GM12878 (cell line): ENCODE measurements at places on chromosomes 16 and 17. TPM values are rescaled to one million over a fixed set of nuclear protein-coding genes. Genes with fewer than 3 reads are reported as not detected.

CRHR1 gene
- total RNA-seq, result 0.08 TPM in 1 of 2 replicates, not detected in the other

PLEKHG4 gene
- total RNA-seq, result 1.0 and 3.1 TPM in 2 replicates

DNA sequence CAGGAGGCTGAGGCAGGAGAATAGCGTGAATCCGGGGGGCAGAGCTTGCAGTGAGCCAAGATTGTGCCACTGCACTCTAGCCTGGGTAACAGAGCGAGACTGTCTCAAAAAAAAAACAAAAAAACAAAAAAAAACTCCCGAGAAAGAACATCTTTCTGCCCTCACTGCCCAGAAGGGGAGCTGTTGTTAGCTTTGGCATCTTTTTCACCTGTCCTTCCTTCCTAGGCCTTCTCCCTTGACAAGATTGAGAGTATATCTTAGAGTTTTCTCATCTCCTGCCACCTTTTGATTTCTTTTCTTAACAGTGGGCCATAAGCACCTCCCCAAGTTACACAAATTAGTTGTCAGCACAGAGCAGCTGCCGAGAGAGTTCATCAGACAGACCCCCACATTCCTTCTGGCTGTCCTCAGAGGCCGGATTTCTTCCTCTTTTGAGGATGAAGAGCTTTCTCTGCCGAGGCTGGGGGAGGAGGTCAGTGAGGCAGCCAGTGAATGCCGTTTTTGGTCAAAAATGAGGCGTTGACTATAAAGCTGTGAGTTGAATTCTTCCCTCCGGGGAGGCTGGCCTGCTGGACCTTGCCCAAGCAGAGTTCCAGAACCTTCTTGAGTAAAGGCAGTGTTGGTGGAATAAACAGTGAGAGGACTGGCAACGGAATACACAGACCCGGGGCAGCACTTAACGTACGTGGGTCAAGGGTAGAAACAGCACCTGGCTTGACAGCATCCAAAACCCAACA lies 127.0 kb downstream of the ABCC6 start:
- peaks cover 21% of the 10 kb centered on the region for H3K36me3 ChIP-seq
- no peak overlapping the region for H3K27ac ChIP-seq
- no peak for DNase-seq

DNA sequence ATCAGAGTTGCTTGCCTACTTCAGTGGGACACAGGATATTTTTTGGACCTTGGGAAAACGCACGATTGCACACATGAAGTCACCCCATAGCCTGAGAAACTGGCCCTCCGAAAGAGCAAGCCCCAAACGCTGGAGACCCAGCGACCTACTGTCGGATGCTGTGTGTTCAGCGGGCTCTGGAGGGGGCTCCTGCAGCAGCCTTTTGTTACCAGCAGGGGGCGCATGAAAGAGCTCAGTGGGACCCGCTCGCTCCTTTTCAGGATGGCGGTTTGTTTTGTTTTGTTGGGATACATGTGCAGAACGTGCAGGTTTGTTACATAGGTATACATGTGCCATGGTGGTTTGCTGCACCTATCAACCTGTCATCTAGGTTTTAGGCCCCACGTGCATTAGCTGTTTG lies 28.4 kb downstream of the MYH3 start:
- DNase-seq, result no peak
- no peak overlapping the region for H3K4me3 ChIP-seq
- peaks cover 8% of the 10 kb centered on the region for H3K4me1 ChIP-seq

GRCh38 chr17:28744972-28745785 lies 1.4 kb downstream of the TRAF4 start:
- peaks cover 28% of the 10 kb centered on the region for H3K36me3 ChIP-seq
- H3K27me3 ChIP-seq, result no peaks in the 10 kb centered on the region
- H3K4me3 ChIP-seq, result peak overlapping the region; percentile 92
- H3K4me1 ChIP-seq, result peaks cover 59% of the 10 kb centered on the region
- peak overlapping the region; percentile 95 for H3K27ac ChIP-seq

DNA sequence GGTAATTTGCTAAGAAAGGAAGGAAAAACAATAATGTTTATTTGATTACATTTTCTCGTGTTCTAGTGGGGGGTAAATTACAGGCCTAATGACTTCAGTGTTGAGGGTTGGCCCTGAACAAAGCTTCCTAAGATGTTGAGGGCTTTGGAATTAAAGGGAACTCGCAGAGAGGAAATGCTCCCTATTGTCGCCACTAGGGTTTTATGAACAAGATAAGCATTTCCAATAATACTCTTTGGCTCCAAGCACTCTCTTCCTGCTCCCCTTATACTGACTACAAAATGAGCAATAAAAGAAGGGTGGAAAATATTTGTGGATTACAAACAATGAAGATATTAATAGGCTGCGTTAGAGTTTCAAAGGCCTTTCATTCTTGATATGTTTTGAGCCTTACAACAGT lies 363.6 kb downstream of the HS3ST3B1 start:
- no peak overlapping the region for H3K27ac ChIP-seq
- no peak overlapping the region for H3K4me3 ChIP-seq
- H3K4me1 ChIP-seq, result no peaks in the 10 kb centered on the region
- H3K36me3 ChIP-seq, result no peaks in the 10 kb centered on the region

GAS2L2 gene
- total RNA-seq, result not detected in 2 replicates

MMP2 gene
- 0.35 and 0.80 TPM in 2 replicates for total RNA-seq

TMEM238L gene
- total RNA-seq, result not detected in 2 replicates

DNA sequence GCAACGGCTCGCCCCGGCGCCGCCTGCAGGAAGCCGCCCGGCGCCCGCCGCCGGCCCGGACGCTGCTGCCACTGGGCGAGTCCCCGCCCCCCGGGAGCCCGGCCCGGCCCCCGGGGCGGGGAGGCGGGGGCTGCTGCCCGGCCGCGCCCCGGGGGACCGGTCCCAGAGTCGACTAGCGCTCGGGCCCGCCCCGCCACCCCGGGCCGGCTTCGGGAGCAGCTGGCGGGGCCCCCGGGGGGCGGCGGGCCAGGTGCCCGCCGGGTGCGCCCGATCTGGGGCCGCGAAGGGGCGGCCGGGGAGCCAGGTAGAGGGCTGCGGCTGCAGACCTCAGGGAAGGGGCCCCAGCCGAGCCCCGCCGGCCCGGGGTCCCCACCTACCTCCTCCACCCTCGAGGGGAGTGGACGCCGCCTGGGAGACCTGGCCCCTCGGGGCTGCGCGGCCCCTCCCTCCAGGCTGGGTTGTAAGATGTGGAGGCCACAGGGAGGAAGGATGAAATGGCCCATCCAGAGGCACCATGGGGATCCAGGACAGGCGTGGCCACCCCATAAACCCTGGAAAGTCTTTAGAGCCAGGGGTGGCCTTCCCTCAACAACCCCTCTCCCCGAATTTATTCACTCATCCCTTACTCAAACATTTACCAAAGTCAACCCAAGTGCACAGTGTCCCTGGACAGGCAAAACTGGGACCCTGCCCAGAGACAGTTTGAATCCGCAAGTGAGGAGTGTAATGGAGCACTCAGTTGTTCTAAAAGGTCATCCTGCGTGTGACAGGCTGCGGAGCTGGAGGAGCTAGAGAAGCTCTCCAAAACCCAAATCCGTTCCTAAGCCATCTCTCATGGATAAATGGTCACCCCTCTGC lies at the start of gene CDYL2:
CDYL2 (minus strand) TSS at position 73 of the 858 bp plus-strand sequence. CDS start 425 bp downstream, outside the sequence.
- no peak within 1 kb of the TSS for H3K27ac ChIP-seq
- H3K36me3 ChIP-seq, result no peaks in the 10 kb centered on the region
- DNase-seq, result no peak
- H3K4me1 ChIP-seq, result no peaks in the 10 kb centered on the region

MYOCD gene
- total RNA-seq, result not detected in 2 replicates

CAVIN1 gene
- total RNA-seq, result 0.93 and 1.1 TPM in 2 replicates

DNA sequence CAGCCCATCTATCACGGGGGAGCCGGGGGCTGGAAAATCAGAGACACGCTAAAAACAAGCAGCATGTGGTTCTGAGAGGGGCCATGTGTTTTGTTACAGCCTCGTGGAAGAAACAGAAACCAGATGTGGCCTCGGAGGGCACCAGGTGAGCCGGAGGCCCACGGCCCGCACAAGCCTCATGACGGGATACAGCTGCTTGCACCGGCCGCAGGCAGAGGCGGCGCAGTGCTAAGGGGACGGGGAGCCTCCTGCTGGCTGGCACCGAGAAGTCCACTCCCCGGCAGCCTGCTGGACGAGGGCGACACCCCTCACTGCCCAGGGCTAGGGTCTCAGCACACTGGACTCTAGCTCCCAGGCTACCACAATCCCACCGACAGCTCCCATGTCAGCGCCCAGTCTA lies 19.2 kb downstream of the NDUFAF8 start:
- no peaks in the 10 kb centered on the region for H3K27me3 ChIP-seq
- H3K36me3 ChIP-seq, result peaks cover 18% of the 10 kb centered on the region
- H3K4me1 ChIP-seq, result no peaks in the 10 kb centered on the region

DNA sequence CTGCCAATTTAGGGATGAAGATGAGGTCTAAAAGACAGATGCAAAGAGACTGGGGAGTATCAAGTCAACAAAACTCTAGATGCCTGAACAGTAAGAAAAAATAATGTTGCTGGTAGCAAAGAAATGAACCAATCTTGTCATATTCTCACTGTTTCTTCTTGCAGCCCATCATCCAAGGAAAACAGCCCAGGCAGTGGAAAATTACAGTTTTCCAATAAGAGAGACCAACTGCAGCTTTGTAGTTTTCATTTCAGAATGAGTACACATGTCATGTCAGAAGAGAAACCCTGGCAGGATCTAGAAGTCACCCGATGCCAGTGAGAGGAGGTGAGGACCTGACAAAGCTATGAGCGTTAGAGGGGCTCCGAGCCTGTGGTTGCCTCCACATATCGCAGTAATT lies 500.4 kb upstream of the PSMD7 start:
- H3K4me1 ChIP-seq, result no peaks in the 10 kb centered on the region
- no peak overlapping the region for H3K27ac ChIP-seq
- no peak overlapping the region for H3K4me3 ChIP-seq
- no peaks in the 10 kb centered on the region for H3K36me3 ChIP-seq
- DNase-seq, result no peak

DNA sequence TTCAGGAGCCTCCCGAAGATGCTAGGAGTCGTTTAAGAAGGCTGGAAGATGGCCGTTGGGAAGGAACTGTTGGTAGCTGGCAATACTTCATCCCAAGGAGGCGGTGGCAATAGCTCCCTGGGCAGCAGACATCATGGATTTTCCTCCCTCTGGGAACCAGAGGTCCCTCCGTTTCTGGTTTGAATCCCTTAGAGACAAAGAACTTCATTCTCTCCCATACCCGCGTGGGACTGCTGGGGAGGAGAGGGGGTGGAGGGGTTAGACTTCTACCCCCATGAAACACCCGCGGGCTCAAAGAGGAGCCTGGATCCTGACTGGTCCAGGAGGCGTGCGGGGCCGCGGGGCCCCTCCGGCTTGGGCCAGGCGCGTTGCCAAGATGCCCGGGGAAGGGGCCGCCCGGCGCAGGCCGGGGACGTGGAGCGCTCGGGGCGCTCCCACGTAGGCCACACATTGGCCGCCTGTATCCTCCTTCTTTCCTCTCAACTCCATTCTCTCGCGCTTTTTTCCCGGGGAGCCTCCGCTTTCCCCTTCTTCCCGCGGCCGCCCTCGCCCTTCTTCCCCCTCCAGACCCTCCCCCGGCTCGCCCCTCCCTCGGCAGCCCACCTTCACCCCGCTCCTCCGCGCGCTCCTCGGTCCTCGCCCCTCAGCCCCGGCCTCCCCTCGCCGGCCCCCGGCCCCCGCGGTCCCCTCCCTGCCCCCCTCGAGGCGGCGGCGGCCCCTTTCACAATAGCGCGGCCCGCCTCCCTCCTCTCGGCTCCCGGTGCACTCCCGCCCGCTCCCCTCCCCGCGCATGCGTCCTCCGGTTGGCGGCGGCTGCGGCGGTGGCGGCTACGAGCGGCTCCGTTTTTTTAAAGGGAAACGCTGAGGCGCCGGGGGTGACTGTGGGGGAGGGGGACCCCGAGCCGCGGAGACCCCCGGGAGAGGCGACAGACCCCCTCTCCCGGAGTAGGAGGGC lies at the start of gene MSL1:
MSL1 (plus strand) TSS at position 791 of the 955 bp plus-strand sequence. CDS start 642 bp downstream, outside the sequence.
- peaks cover 2% of the 10 kb centered on the region; the same call in 1 of the 2 replicates for H3K36me3 ChIP-seq
- peaks cover 6% of the 10 kb centered on the region for H3K4me1 ChIP-seq
- DNase-seq, result no peak
- peak within 1 kb of the TSS; percentile 99 for H3K4me3 ChIP-seq
- H3K27ac ChIP-seq, result peak within 1 kb of the TSS; percentile 71

GRCh38 chr17:47692895-47693730 lies 848 bp upstream of the TBKBP1 start:
- H3K27ac ChIP-seq, result no peak overlapping the region
- no peaks in the 10 kb centered on the region for H3K27me3 ChIP-seq
- H3K36me3 ChIP-seq, result no peaks in the 10 kb centered on the region

KRT9 gene
- not detected in 2 replicates for total RNA-seq

DNA sequence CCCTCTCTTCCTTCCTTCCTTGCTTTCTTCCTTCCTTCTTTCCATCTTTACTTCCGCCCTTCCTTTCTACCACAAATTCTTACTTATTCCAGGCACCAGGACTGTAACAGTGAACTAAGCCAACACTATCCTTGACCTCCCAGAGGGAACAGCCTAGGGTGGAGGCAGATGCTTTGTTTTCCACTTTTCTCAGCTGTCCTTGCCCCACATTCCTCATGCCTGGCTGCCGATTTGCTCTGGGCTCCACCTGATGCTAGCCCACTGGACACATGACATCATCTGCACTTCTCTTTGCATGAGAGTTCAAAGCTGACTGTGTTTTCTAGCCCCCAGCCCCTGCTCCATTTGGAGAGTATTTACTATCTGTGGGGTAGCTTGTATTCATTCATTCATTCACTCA lies 283.0 kb downstream of the MAF start:
- no peak overlapping the region for H3K4me3 ChIP-seq
- H3K4me1 ChIP-seq, result peaks cover 5% of the 10 kb centered on the region
- no peak overlapping the region for H3K27ac ChIP-seq
- DNase-seq, result no peak
- H3K27me3 ChIP-seq, result no peaks in the 10 kb centered on the region

DNA sequence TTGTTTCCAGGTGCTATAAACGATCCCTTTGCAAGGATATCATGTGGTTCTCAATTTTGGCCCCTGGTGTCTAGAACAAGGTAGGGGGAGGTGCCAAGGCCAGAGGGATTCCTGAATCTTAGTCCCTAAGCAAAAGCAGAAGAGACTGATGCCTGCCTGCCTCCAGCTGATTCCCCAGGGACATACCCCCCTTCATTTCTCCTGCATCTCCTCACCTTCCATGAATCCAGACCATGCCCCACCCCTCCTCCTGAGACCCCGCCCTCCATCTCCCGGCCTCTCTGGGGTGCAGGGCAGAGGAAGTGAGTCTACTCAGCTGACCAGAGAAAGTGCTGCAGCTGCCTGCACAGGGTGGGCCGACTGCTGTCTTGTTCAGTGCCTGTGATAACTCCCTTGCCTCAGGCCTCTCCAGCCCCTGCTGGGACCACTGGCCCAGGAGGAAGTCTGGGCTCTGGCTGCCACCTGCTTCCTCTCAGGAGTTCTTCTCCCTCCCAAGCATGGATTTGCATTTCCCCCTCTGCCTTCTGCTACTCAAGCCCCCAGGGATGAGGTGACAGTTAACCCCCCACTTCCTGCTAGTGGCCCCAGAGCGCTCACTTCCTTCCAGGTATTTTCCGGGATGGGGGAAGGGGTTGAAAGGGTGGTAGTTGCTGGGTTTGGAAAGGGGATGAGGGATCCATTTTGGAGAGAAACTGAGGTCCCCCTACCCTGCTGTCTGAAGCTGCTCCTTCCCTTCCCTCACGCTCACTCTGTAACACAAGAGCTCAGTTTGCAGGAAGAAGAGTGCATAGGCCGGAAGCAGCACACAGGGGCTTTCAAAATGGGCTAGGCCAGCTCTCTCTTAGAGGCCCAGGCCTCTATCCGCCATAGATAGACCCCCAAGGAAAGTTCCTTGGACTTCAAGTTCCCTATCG lies 10.5 kb upstream of the TSPOAP1 start:
- H3K27ac ChIP-seq, result peak overlapping the region; percentile 100
- H3K4me1 ChIP-seq, result peaks cover 68% of the 10 kb centered on the region
- peak; percentile 87 for DNase-seq
- H3K4me3 ChIP-seq, result peak overlapping the region; percentile 81

PERCC1 gene
- not detected in 2 replicates for total RNA-seq

C16orf92 gene
- not detected in 2 replicates for total RNA-seq

VASN gene
- total RNA-seq, result 0.10 TPM in 1 of 2 replicates, not detected in the other

PPP1R27 gene
- 0.49 and 0.53 TPM in 2 replicates for total RNA-seq
